Skeletal muscle cell (primary cell): ENCODE measurements at places on chromosomes 11 and 22.

DNA sequence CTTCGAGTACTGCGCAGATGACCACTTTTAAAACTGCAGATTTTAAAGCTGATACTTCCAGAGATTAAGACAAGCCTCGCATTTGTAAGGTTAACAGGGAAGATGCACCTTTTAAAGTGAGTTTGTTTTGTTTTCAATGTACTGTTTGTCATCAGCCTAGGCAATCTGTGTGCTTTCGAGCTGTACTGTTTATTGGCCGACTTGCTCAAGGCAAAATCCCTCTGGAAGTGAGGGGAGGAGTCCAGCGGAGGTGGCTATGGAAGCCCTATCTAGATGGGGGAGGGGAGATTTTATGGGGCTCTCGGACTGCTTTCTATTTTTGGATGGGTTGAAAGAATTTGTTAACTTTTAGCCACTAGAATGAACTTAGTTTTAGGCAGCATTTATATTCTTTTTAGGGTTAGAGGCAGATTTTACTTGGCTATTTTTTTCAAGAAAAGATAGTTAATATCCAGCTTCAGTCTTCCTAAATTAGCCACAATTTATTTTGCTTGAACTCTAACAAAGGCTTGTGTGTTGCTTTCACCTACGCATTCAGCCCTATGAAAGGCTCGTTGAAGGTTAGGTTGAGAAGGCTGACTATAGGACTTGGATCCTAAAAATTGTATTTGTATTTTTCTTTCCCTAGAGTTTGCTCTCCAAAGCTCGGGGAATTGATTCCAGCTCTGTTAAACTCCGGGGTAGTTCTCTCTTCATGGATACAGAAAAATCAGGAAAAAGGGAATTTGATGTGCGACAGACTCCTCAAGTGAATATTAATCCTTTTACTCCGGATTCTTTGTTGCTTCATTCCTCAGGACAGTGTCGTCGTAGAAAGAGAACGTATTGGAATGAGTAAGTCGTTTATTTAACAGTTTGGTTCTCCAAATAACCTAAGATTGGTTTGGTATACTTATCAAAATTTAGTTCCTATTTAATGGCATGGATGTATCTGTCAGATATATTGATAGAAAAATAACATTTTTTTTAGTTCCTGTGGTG lies 2.1 kb downstream of the WEE1 start:
- DNase-seq = peak; percentile 49

- DNase-seq = no peak
Measured at GRCh38 chr11:68259122-68259959, 12.4 kb downstream of the C11orf24 start.

DNA sequence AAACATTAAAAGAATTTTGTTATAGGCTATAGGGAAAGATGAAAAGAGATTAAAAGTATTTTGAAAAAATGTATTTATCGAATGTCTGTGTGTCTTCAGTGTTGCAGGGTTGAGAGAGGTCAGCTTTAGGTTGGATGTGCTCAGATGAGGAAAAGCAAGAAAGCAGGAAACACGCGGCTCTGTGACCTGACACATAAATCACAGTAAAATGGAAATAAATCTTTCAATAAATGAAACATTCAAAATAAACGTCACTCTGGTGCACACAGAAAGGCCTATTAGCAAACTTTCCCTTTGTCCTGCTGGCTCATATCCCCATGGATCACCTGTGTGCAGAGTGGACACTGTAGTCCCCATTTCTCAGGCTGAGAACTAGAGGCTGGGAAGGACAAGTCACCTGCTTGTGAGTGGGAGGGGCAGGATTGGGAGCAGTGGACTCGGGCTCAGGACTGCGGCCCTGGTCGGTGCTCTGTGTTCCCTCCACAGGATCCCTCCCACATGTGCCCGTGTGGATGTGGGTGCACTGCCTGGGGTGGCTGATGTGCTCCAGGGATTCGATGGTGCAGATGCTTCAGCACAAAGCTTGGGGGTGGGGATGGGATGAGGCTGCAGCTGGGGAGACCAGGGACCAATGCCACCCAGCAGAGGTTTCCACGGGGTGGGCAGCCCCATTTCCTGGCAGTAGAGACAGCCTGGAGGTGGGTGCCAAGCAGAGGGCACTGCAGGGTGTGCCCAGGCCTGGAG lies 96.0 kb upstream of the IGLL5 start:
- DNase-seq = no peak

GRCh38 chr22:23075525-23076216 lies 5.4 kb downstream of the GNAZ start:
- no peak for DNase-seq

DNA sequence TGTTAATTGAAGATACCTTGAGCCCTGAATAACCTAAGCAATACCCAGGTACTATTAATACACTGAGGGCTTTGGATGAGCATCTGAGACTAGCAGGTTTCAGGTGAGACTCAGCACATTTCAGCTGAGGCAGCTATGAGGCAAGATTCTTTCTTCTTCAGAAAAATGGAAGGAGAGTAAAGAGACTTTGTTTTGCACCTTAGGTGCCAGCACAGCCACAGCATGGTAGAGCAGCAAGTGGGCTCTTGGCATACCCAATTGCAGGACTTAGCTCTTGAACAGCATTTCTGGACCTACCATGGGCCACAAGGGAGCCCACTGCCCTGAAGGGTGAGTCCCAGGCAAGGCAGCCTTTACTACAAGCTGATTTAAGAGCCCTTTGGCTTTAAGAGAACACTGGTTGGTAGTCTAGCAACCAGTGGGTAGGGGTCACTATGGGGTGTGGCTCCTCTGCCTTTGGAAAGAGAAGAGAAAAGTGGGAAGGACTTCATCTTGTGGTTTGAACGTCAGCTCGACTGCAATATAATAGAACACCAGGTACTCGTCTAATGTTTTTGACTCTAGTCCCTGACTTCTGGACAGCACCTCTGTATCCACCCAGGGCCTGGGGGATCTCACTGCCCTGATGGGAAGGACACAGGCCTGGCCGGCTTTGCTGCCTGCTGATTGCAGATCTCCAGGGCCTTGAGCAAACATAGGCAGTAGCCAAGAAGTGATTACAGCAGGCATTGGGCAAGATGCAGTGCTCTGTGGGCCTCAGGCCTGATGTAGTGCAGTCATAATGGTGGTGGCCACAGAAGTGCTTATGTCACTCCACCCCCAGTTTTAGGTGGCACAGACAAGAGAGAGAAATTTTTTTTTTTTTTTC lies 73.3 kb downstream of the GLYATL1 start:
- no peak for DNase-seq

- DNase-seq = peak; percentile 23
Measured at GRCh38 chr11:119791701-119792151, 62.7 kb upstream of the NECTIN1 start.

- no peak for DNase-seq
Measured at GRCh38 chr22:37818409-37819104, 4.6 kb upstream of the GALR3 start.

- DNase-seq = no peak
Measured at GRCh38 chr22:20517422-20517821, 10.0 kb downstream of the MED15 start.

DNA sequence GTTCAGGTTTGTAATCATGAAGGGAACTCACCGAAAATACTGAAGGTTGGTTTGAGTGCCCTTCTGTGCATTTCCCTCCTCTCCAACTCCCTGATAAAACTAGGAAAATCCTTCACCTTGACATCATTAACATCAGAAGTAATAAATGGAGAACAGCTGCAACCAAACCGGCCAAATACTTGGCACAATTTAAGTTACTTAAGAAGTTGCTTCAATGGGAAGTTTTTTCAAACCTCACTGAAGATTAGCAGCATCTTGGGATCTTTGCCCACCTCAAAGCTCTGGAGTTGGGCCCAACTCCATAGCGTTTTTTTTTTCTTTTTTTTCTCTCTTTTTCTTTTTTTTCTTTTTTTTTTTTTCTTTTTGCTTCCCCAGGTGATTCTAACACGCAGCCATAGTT lies 784.8 kb downstream of the KCNA4 start:
- no peak for DNase-seq

- DNase-seq = no peak
Measured at GRCh38 chr11:61913699-61914395, 3.5 kb downstream of the RAB3IL1 start.

DNA sequence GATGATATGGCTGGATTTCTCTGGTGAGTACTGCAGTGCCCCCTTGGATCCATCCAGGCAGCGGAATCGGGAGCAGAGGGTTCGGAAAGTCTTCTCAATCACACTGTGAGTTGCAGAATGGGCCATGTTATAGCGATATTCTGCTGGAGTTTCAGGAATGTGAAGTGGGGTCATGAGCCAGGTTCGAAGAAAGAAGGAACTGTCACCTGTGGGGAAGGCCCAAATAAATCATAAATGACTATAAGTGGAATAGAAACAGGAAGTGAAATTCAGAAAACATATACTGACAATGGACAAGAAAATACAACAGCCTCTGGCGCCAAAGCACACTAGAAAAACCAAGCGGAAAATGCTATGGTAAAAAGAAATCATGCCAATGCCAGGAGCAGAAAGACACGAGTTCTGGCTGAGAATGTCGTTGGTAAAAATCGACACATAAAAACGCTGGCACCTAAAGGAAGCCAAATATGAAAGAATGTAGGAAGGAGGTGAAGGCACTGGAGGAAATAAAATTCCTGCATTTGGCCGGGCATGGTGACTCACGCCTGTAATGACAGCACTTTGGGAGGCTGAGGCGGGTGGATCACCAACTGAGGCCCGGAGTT lies 10.0 kb upstream of the AMBRA1 start:
- no peak for DNase-seq

- DNase-seq = no peak
Measured at GRCh38 chr22:26529345-26529744, 17.1 kb upstream of the TFIP11 start.

- peak; percentile 30 for DNase-seq
Measured at GRCh38 chr11:13335319-13335718, 57.7 kb downstream of the BMAL1 start.

DNA sequence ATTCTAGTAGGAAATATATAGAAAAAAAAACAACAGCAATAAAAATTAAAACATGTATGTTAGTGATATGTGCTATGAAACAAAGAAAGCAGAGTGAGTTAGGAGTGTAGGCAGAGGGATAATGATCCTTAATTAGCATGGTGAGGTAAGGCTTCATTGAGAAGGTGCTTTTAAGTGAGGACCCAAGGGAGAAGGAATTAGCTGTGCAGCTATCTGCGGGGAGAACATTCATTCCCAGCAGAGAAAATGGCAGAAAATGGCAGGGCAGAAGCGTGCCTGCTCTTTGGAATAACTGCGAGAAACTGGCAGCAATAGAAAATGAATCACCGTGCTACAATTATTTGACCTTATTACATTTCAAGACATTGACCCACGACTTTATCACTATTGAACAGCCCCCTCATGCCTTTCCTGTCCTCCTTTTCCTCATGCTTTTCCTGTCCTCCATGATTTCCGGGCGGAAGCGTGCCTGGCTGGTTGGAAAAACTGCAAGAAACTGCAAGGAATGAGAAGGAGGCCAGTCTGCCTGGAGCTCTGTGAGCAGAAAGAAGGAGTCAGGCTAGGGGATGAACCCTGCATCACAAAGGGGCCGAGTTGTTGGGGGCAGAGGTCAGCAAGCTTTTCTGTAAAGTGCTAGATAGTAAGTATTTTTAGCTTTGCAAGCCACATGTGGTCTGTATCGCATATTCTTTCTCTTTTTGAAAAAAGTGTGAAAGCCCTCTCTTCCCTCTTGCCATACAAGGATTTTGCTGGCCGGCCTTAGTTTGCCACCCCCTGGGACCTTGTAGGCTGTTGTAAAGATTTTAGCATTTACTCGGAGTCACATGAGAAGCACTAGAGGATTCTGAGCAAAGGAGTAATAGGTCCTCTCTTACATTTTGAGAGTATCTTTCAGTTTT lies 37.1 kb upstream of the SWAP70 start:
- no peak for DNase-seq

DNA sequence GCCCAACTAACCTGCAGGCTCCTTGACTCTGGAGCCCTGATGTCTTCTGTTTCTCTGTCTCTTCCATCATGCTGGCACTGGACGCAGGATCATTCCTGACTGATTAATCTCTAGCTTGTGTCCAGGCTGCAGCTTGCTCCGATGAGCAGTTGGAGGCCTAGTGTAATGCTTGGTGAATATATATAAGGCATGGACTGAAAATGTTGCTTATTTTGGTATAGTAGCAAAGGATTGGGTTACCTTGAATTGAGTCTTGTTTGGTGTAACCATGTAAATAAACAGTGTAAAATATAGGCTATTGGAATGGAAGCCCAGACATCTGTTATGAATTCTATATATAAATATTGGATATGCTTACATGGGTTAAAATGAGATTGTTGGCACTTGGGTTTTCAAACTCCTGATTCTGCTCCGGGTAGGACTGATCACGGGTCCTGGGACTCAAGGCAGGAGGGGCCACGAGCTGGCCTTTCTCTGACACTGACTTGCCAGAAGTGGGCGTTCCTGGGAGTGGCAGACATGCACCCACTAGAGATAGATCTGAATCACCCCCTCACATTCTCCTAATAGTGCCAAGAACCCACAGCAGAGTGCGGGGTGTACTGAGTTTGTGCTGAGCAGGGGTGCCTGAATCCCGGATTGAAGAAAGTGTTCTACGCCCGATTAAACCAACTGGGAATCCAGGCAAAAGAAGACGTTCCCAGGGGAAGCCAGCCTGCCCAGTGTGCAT lies 25.8 kb downstream of the LRP5 start:
- no peak for DNase-seq

GRCh38 chr11:74205181-74205580 lies 34.1 kb downstream of the PPME1 start:
- no peak for DNase-seq

DNA sequence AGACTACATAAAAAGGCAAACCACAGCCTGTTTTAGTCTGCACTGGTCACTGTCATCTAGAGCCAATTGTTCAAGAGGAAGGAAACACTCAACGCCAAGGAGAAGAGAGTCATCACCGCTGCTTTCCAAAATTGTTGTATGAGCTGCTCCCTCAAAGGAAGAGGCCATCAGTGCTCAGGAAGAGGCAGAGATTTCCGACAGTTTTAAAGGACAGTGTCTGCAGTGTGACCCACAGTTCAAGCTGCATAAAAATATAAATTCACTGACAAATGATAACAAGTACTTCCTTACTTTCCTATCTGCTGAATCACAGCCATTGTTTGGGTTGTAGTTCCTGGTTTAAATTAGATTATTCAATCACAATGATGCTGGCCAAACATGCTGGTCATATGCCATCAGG lies 16.4 kb downstream of the PRCP start:
- DNase-seq = no peak

GRCh38 chr11:134333312-134333711 lies 1.5 kb downstream of the GLB1L2 start:
- no peak for DNase-seq

GRCh38 chr11:27350511-27350910 lies 12.5 kb downstream of the CCDC34 start:
- no peak for DNase-seq
